ENCODE measurements at places on chromosomes 6 and 20.

DNA sequence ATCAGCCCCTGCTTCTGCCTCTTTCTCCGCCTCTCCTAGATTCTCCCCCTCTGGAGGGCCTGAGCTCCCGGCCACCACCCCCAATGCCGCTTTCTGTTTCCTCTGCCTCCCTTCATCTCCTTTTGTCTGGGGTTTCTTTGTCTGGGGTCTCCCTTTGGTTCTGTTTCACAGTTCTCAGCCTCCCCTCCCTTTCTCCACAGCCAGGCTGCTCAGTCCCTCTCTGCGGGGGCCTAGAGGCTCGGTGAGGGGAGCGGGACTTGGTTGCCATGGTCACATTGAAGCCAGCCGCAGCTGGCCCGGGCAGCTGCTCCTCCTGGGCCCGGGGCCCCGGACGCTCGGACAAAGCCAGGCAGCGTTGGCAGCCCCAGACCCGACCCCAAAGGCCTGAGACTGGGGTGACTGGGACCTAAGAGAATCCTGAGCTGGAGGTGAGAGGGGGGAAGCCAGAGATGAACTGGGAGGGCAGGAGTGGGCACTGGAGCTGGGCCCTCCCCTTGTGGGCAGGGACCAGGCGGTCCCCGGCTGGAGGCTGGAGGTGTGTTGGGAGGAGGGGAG is 3.5 kb upstream of the DDR1 start:
- DNase-seq, result no peak

DNA sequence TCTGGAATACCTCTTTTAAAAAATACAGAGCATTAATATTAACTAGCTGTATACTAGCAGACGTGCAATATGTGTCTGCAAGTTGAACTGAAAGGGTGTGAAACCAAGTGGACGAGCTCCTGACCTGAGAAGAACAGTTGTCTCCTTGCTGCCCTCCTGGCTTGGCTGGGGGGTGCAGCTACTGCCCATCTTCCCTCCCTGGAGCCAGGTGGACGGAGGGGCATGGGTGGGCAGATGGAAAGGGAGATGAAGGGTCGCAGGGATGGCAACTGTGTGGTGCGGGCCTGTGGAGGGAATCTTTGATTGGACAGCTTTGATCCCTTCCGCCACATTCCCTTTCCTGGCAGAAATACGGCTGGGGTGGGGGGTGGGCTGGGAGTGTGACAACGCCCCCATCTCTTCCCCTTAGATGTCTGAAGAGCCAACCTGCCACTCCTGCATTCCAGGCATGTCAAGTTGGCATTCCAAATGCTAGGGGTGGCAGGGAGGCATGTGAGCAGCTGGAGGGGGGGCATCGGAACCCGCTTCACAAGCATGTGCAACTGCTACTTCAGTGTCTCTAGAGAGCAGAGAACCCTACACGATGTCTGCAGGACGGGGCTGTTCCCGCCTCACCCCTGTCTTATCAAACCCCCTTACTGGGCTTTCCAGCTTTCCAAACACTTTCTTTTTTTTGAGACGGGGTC is 37.3 kb downstream of the SRSF3 start:
- DNase-seq, result no peak

GRCh38 chr20:34068001-34068400 is 44.0 kb downstream of the EIF2S2 start:
- DNase-seq, result no peak

DNA sequence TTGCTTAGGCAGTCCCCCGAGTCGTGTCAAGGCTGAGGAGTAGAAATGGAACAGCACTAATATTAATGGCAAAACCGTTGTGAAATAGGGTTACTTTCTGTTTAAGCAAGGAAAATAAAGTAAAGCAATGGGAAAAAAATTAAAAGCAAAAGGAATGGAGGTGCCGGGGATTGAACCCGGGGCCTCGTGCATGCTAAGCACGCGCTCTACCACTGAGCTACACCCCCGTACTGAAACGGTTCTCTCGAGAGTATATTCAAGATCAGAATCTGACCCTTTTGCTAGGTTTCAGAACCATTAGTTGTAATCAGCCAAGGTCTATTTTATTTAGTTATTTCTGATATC is 85.5 kb downstream of the TRIM27 start:
- DNase-seq, result peak; percentile 80

- no peak for DNase-seq
Measured at GRCh38 chr6:63537959-63538300, 34.4 kb upstream of the LOC128125822 start.

Data from activated CD4-positive, alpha-beta T cell treated with anti-CD3 and anti-CD28 coated beads, Interleukin-2, amount 50 U/mL, for 24 hours (primary cell).